ENCODE measurements at places on chromosomes 5 and 9.

DNA sequence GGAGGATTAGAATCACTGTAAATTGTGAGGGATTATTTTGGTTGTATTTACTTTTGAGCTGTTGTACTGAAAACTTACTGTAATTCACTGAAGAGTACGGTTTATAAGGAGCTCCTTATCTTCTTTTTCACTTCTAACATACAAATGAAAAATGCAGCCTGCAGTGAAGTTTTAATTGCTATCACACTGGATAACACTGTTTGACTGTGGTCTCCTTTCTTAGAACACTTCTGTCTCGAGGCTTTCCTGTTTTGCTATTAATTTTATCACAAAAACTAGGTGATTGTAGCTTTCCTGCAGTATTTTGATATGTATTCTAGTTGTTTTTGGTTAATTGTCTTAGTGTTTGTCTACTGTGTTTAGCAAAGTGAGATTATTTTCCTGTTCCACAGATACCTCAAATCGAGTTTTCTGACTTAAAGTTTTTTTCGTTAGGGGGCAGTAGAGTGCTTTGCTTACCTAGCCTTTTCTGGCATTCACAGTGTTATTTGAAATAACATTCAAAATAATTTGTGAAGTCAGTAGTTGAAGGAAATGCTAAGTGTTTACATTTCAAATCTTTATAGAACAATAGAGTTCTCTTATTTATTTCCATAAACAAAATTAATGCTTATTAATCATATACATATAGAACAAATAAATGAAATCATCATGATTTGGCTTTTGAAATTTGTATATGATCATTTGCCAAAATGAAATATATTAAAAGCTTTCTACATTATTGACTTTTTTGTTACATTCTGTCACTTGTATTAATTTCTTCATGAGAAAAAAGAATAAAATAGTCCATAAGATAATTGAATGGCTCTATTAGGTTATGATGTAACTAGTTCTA lies 52.9 kb downstream of the COMMD10 start:
- DNase-seq, result no peak

DNA sequence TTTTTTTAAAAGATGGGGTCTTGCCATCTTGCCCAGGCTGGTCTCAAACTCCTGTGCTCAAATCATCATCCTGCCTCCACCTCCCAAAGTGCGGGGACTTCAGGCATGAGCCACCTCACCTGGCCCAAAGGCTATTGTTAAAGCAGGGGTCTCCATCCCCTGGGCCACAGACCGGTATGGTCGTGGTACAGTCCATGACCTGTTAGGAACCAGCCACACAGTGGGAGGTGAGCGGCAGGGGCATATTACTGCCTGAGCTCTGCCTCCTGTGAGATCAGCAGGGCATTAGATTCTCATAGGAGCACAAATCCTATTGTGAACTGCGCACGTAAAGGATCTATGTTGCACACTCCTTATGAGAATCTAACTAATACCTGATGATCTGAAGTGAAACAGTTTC lies 7.3 kb upstream of the NOL6 start:
- no peak for DNase-seq

DNA sequence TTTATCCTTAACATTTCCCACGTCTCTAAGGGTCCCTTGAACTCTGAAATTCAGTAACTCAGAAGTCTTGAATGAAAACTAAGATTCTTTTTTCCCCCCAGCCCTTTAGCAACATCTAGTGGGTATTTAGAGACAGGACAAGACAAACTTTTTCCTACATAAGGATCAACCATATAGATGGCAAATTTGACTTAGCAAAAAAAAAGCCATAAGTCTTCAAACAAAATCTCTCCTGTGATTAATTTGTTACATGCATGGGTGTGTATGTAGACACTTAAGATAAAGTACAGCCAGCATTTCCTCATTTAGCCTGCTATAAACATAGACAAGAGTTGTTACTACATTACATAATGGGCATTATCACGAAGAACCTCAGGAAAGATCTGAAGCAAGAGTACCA lies 29.1 kb upstream of the ANKRD31 start:
- no peak for DNase-seq

DNA sequence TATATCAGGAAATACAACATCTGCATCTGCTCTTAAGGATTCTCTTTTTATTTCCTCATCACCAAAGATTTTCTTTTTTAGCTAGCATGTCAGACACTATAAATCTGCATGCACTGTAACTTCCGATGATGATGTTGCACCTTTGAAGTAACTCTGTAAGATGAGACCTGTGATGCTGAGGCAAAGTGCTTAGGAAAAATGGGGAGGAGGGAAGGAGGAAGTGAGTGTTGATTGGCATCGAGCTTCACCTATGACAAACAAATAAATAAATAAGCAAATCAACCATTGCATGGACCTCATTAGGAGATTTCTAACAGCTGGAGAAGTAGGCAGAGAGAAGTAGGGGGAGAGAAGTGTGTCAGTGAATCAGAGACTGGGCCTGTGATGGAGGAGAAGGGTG lies 52.6 kb downstream of the ENC1 start:
- DNase-seq, result no peak

GRCh38 chr5:170095646-170096045 lies 10.1 kb upstream of the FOXI1 start:
- DNase-seq, result no peak

DNA sequence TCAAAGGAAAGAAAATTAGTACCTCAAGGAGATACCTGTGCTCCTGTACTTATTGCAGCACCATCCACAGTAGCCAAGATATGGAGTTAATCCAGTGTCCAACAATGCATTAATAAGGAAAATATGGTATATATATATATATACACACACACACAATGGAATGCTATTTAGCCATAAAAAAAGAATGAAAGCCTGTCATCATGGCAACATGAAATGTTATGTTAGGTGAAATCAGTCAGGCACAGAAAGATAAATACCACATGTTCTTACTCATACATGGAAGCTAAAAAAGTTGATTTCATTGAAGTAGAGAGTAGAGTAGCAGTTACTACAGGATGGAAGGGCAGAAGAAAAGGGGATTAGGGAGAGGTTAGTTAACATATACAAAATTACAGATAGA lies 601.5 kb downstream of the ANXA1 start:
- DNase-seq, result no peak

DNA sequence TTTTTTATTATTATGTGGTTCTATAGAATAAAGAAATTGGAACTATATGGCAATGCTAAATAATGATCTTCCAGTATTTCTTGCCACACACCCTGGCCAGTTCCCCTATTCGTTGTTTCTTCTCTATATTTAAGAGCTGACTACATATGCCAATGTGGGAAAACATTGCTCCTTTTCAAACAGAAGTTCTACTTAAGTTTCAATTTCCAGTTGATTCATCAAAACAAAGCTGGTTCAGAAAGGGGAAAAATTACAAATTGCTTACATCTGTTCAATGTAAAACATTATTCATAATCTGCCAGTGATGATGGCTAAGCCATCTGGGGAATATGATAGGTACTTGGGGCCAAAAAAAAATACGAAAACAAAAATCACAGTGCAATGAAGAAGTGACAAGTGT lies 76.9 kb downstream of the ST8SIA4 start:
- no peak for DNase-seq

GRCh38 chr5:124941051-124942049 lies 194.9 kb upstream of the ZNF608 start:
- DNase-seq, result no peak

- DNase-seq, result no peak
These were observed 213.3 kb downstream of the IRX2 start for GRCh38 chr5:2538169-2538568.

GRCh38 chr9:129568560-129569501 lies 52.1 kb downstream of the C9orf50 start:
- no peak for DNase-seq

GRCh38 chr5:142491679-142492078 lies 166.9 kb upstream of the SPRY4 start:
- no peak for DNase-seq

- no peak for DNase-seq
These were observed 204.8 kb upstream of the HAPLN1 start for GRCh38 chr5:83925321-83925954.

DNA sequence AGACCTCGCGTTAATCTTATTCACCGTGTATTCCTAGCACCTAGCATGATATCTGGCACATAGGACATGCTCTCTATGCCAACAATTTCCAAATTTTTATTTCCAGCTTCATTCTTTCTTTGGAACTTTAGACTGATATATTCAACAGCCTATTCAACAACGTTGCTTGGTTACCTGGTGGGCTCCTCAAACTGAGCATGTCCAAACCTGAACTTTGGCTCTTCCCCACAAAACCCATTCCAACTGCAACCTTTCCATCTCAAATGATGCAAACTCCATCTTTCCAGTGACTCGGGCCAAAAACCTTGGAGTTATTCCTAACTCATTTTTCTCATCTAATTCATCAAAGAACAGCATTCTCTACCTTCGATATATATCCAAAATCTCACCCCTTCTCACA lies 525.2 kb downstream of the AGTPBP1 start:
- DNase-seq, result no peak

GRCh38 chr9:110115826-110116542 lies 92.0 kb downstream of the C9orf152 start:
- no peak for DNase-seq

GRCh38 chr5:146816775-146817387 lies 61.7 kb downstream of the PPP2R2B start:
- no peak for DNase-seq

DNA sequence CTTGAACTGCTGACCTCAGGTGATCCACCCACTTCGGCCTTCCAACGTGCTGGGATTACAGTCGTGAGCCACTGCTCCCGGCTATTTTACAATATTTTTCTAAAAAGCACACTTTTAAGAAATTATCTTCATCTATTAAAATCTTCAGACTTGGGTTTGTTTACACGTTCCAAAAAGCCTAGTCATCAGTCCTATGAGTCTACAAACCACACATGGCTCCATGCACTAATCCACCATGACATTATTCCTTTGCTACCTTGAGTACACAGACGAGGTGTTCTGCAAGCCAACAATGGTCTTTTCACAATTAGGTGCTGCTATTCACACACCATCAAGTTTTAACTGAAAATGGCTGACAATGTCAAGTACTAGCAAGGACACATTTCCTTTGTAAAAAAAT lies 41.0 kb downstream of the TRPM6 start:
- no peak for DNase-seq

DNA sequence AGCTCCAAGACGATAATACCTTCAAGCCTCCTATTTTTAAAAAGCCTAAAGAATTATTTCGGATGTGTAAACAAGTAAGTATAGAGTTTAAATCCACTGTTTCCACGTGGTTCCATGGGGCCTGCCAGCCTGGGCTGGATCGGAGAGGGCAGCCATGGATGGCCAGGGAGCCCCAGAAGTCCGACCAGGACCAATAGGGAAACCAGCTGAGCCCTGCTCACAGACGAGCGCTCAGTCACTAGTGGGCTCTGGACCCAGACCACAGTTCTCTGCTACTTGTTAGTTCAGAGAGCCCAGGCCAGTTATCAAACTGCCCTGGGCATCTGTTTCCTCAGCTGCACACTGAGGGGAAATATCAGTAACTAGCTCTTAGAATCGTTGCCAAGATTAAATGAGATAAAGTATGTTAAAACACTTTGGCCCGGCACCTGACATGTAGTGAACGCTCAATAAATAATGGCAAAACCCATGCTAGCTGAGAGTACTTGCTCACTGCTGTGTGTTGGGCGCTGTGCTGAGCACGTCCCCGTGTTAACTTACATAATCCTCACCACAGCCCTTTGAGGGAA lies 124.8 kb downstream of the RGS3 start:
- DNase-seq, result no peak

DNA sequence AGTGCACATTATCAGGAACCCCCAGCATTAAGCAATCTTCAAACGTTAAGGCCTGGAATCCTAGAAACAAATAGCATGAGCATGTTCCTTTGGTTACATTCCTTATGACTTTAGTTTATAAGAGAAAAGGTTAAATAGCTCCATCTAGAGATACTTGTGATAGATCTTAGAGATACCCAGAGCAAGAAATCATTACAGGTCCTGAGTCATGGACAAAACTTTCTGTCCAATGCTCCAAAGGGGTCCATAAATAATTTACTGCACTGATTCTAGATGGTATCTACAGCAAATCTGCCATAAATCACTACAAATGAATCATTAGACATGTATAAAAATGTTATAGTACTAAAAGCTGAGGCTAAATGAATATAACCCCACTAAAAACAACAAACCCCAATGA lies 139.6 kb downstream of the HTR1A start:
- DNase-seq, result no peak

Measured in stimulated activated effector memory CD8-positive, alpha-beta T cell treated with anti-CD3 and anti-CD28 coated beads, Interleukin-12 subunit alpha, Interleukin-12 subunit beta, amount 100 ng/mL, for 72 hours (primary cell).